ENCODE measurements at places on chromosomes 1 and 21.

DNA sequence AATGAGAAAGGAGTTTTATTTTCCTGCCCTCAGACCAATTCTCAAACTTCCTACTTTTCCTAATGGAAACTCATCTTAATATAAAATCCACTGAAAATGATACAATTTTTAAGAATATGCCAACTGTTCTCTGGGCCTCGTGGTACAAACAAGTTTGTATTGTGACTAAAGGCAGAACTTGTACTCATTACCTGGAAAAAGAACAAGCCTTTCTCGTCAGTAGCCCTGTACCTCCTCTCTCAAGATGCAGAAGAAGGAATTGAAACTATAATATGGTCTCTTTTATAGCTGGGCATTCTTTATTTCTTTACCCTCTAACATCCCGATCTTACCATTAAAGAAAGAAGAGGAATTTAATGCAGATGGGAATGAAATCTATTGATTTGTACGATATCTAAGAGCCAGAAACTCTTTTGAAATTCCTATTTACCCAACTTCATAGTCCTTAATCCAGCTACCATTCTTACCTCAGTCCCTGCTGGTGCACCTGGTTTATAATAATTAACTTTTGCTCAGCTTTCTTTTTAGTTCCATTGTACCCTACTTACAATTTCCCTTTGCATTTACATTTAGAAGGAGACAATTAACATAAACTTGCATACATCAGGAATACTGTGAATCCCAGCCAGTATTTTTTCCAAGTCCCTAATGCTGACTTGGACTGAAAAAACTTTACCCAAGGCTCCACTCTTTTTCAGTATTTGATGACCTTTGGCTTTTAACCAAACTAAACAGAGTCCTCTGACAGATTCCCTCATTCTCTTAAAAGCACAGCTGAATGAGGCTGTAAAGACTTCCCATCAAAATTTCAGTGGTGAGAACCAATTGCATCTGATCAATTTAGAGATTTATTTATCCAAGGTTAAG is 1162.4 kb downstream of the BRINP3 start:
- DNase-seq: no peak

DNA sequence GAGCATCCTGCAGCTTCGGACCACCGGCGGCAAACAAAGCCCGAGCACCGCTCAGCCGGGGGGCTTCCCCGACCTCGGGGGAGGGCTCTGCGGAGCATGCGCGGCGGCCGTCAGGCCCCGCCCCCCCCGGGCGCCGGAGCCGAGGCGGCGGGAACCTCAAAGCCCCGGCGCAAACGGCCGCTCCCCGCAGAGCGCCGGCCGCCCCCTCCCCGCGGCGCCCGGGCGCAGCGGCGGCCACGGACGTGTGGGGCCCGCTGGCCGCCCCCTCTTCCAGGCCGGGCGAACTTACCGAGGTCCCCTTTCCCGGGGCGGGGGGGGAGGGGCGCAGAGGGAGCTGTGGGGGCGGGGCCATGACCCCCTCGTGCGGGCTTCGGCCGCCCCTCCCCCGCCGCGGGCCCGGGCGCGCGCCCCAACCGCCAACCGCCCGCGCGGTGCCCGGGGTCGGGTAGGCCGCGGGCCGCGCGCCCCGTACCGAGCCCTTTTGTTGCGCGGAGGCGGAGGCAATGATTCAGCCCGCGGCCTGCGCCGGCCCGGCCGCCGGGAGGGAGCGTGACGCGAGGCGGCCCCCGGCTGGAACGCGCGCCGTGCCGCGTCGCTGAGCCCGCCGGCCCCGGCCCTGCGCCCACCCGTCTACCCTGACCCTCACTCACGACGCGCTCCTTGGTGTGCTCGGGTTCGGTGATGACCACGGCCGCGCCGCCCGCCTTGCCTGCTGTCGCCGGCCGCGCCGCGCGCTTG is 1.7 kb downstream of the RCC2 start:
- peak; percentile 70 for DNase-seq

DNA sequence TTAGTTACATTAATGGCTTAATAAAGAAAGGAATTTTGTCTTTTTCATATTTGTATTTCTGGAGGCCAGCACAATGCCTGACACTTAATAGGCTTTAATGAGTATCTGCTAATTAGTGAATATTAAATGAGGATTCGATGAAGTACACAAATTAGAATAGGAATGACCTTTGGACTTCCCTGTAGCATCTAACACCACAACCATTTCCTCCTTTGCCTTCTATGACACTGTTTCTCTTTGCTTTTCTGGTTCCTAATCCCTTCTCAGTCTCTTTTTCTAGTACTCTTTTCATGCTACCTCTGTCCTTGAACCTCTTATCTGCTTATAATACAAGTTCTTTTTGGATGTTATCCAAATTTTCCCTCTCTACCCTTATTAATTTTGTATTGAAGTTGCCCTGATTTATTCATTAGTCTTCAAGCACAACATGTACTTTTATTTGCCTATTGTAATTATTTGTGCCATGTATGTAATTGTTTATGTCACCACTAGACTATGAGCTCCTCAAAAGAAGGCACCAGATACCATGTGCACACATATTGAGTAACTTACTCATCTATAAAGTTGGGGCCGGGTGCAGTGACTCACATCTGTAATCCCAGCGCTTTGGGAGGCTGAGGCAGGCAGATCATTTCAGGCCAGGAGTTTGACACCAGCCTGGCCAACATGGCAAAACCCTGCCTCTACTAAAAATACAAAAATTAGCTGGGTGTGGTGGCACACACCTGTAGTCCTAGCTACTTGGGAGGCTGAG is 23.8 kb downstream of the RPS27 start:
- no peak for DNase-seq

- no peak for DNase-seq
Measured at GRCh38 chr1:230930986-230931385, 47.7 kb downstream of the TTC13 start.

- DNase-seq: no peak
Measured at GRCh38 chr1:94142022-94142421, 21.1 kb upstream of the ABCA4 start.

DNA sequence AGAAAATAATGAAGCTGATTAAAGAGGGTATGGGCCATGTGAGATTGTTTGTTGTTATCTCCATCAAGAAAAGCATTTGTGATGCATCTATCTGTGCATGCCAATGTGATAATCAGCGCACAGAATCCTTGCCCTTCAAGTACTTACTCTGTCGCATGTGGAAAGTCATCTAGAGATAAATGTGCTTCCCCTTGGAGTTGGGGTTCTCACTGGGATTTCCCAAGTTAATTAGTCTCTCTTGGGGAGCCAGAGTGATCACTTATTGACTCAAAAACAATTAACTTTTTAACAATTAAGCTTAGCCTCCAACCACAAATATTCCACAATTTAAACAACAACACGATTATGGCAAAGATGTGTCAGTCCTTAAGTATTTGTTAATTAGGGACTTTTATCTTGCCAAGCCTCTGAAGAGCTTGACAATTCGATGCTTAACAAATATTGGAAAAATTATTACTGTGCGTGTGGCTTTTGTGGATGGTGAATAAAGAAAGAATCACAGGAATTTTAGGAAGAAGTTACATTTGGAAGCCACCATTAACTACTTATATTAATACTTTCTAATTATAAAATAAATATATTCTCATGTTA is 17.5 kb downstream of the RHOU start:
- no peak for DNase-seq

DNA sequence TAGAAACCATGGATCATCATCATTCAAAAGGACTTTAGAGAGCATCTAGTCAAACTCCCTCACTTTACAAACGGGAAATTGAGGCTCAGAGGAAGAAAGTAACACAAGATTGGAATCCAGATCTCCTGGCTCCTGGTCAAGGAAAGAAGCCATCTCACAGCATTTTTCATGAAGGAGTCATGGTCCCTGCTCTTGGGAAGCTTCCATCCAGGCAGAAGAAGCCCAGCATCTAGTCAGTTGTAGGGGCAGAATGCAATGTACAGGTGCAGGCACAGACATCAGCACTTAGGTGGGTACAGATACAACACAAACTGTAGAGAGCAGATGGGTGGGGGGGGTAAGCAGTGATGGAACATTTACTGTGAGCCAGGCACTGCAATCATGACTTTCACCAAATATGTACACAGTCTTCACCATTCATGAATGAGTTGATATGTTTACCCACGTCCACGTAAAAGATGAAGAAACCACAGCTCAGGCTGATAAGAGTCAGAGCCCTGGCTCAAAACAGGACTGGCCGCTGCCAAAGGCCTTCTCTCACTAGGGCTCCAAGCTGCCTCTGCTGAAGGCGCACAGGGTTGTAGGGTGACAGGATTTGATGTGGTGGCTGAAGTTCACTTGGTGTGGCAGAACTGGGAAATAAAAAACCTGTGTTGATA is 44.0 kb downstream of the OPTC start:
- DNase-seq: no peak

- no peak for DNase-seq
Measured at GRCh38 chr1:229364207-229365065, 21.6 kb upstream of the CCSAP start.

DNA sequence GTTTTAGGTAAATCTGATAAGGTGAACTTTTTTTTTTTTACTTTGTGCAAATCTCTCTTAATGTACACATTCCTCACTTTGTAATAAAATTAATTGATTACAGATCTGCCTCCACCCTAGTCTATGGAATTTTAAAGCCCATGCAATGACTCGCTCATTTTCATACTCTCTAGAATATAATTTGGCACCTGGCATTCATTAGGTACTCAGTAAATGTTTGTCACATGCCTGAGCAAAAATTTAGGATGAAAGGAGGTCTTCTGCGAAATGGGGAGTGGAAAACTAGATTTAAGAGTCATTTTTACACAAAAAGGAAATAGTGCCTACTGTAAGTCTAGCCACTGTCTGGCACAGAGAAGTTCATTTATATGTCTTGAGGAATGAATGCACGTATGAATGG is 350.1 kb downstream of the DPYD start:
- DNase-seq: no peak

GRCh38 chr1:160996178-160996577 is 24.8 kb downstream of the F11R start:
- DNase-seq: no peak

DNA sequence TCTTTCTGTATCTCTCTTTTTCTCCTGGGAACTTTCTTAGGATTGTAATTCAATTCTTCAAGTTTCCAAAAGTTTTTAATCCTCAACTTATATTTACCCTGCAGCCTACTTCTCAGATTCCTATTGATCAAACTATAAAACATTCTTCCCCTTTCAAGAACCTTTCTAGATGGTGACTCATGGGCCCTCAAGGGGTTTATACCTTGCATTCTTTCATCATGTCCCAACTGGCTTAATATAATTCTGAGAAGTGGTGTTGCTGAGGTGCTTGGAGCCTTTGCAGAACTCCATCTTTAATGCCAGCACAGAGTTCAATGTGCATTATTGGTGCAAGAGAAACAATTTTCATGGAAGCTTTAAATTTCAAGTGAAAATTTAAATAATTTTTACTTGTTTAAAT is 273.4 kb downstream of the VAV3 start:
- DNase-seq: no peak

DNA sequence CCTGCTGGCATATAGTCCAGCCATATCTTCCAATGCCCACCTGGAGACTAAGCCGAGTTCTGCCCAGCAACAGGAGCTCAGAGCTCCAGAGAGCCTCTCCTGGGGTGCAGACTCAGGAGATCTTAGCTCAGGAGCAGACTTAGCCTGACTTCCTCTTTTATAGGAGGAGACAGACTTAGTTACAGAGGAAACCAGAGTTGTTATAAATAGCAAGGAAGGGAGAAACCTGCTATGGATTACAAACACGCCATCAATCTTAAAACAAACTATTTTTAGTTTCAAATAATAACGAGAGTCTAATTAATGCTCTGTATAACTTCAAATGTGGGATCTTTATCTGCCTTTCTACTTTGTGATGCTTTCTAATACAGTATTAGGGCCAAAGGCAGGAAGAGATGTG is 3.3 kb upstream of the KIF21B start:
- no peak for DNase-seq

DNA sequence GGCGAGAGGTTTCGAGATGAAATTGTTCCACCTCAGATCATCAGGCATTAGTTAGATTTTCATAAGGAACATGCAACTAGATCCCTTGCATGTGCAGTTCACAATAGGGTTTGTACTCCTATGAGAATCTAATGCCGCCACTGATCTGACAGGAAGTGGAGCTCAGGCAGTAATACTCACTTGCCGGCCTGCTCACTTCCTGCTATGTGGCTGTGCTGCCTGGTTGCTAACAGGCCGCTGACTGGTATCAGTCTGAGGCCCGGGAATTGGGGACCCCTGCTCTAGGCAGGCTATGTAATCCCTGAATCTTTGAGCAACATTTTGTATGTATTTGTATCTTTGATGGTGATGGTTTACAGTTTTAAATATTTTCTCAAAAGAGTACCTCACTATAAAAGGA is 32.5 kb downstream of the XKR8 start:
- peak; percentile 28 for DNase-seq
